ENCODE measurements at places on chromosomes 2 and 18. TPM values are rescaled to one million over a fixed set of nuclear protein-coding genes. Genes with fewer than 3 reads are reported as not detected.

Gene TMEM200C
- polyA plus RNA-seq: 18.2 TPM

Gene ACTG2
- 6.9 TPM for polyA plus RNA-seq

Gene IL1RL1
- not detected for polyA plus RNA-seq

Gene GRP
- polyA plus RNA-seq: not detected

Gene MGAT4A
- 7.4 TPM for polyA plus RNA-seq

Gene AQP12B
- 0.50 TPM for polyA plus RNA-seq

Gene CACNB4
- polyA plus RNA-seq: 0.18 TPM

Gene FBXO41
- 1.0 TPM for polyA plus RNA-seq

Gene SFXN5
- polyA plus RNA-seq: 7.0 TPM

Gene GRHL1
- not detected for polyA plus RNA-seq

Gene OST4
- polyA plus RNA-seq: 779 TPM

GRCh38 chr2:10188211-10188610 lies 65.7 kb downstream of the RRM2 start:
- DNase-seq: no peak
- no peak overlapping the region for H3K27ac ChIP-seq
- H3K36me3 ChIP-seq: no peaks in the 10 kb centered on the region
- H3K4me1 ChIP-seq: no peaks in the 10 kb centered on the region
- H3K4me3 ChIP-seq: no peak overlapping the region
- no peaks in the 10 kb centered on the region for H3K27me3 ChIP-seq

- H3K27me3 ChIP-seq: no peaks in the 10 kb centered on the region
- DNase-seq: no peak
- H3K27ac ChIP-seq: no peak overlapping the region
Observed at GRCh38 chr18:21490748-21491147, 109.8 kb downstream of the ESCO1 start.

GRCh38 chr2:11742702-11743357 lies 3.6 kb upstream of the LPIN1 start:
- H3K4me3 ChIP-seq: no peak overlapping the region
- no peaks in the 10 kb centered on the region for H3K27me3 ChIP-seq
- H3K36me3 ChIP-seq: no peaks in the 10 kb centered on the region
- peak overlapping the region; percentile 71 for H3K27ac ChIP-seq
- H3K4me1 ChIP-seq: peaks cover 33% of the 10 kb centered on the region

DNA sequence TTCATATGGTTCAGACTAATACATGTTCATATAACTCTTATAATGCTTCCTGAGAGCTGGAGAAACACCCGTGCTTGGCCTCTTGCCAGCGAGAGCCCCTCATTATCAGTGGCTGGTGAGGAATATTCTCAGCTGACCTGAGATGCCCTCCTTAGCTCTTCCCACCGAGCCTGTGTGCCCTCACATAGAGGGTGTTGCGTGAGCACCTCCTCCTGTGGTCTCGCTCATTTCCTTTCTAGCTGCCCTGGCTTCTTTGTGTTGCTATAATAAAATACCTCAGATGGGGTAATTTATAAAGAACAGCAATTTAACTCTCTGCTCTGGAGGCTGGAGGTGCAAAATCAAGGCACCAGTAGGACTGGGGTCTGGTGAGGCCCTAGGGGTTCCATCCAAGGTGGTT lies 80.5 kb upstream of the ALKAL2 start:
- H3K27ac ChIP-seq: no peak overlapping the region
- no peaks in the 10 kb centered on the region for H3K27me3 ChIP-seq
- H3K4me3 ChIP-seq: no peak overlapping the region
- no peaks in the 10 kb centered on the region for H3K36me3 ChIP-seq
- H3K4me1 ChIP-seq: no peaks in the 10 kb centered on the region
- no peak for DNase-seq

- peaks cover 8% of the 10 kb centered on the region for H3K4me1 ChIP-seq
- H3K27me3 ChIP-seq: no peaks in the 10 kb centered on the region
- H3K36me3 ChIP-seq: no peaks in the 10 kb centered on the region
- no peak overlapping the region for H3K4me3 ChIP-seq
- no peak for DNase-seq
- no peak overlapping the region for H3K27ac ChIP-seq
Observed at GRCh38 chr2:162928356-162928755, 89.8 kb upstream of the KCNH7 start.

DNA sequence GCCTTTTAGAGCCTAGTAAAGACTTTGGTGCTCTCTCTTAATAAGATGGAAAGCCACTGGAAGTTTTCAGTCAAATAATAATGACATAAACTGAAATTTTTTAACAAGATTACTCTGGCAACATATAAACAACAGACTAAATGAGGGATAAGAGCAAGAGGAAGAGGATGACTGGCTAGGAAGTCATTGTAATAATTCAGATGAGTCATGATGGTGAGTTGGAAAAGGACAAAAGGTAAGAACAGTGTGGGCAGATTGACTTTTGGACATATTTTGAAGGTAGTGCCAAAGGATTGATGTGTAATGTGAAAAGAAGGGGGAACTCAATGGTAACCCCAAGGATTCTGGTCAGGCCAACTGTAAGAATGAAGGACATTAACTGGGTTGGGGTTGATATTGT lies 310.3 kb downstream of the NOL4 start:
- DNase-seq: no peak
- no peak overlapping the region for H3K27ac ChIP-seq
- no peak overlapping the region for H3K4me3 ChIP-seq
- no peaks in the 10 kb centered on the region for H3K27me3 ChIP-seq

- DNase-seq: no peak
- H3K4me1 ChIP-seq: no peaks in the 10 kb centered on the region
- no peaks in the 10 kb centered on the region for H3K27me3 ChIP-seq
- H3K4me3 ChIP-seq: no peak overlapping the region
Observed at GRCh38 chr2:13201924-13202323, 485.2 kb downstream of the TRIB2 start.

GRCh38 chr2:239944694-239945551 lies 80.2 kb downstream of the NDUFA10 start:
- H3K4me3 ChIP-seq: no peak overlapping the region
- H3K4me1 ChIP-seq: no peaks in the 10 kb centered on the region
- no peaks in the 10 kb centered on the region for H3K36me3 ChIP-seq
- peak; percentile 22 for DNase-seq
- H3K27ac ChIP-seq: no peak overlapping the region
- H3K27me3 ChIP-seq: no peaks in the 10 kb centered on the region

GRCh38 chr18:55821219-55821618 lies 233.2 kb upstream of the TCF4 start:
- no peaks in the 10 kb centered on the region for H3K27me3 ChIP-seq
- H3K27ac ChIP-seq: no peak overlapping the region
- H3K4me3 ChIP-seq: no peak overlapping the region
- no peaks in the 10 kb centered on the region for H3K4me1 ChIP-seq

GRCh38 chr2:192634557-192634956 lies 439.8 kb upstream of the TMEFF2 start:
- DNase-seq: no peak
- H3K4me1 ChIP-seq: no peaks in the 10 kb centered on the region
- H3K36me3 ChIP-seq: no peaks in the 10 kb centered on the region
- H3K4me3 ChIP-seq: no peak overlapping the region
- H3K27me3 ChIP-seq: no peaks in the 10 kb centered on the region

- no peak overlapping the region for H3K4me3 ChIP-seq
- H3K27ac ChIP-seq: no peak overlapping the region
- H3K4me1 ChIP-seq: no peaks in the 10 kb centered on the region
- H3K27me3 ChIP-seq: no peaks in the 10 kb centered on the region
Observed at GRCh38 chr2:62089658-62090057, 106.3 kb upstream of the B3GNT2 start.

- H3K27me3 ChIP-seq: peaks cover 16% of the 10 kb centered on the region
- no peak for DNase-seq
- H3K36me3 ChIP-seq: no peaks in the 10 kb centered on the region
- no peak overlapping the region for H3K4me3 ChIP-seq
Observed at GRCh38 chr2:120399889-120400240, 53.9 kb downstream of the INHBB start.

GRCh38 chr2:41928526-41928925 lies 119.3 kb upstream of the PKDCC start:
- no peak overlapping the region for H3K4me3 ChIP-seq
- DNase-seq: no peak
- H3K4me1 ChIP-seq: peaks cover 35% of the 10 kb centered on the region
- no peaks in the 10 kb centered on the region for H3K27me3 ChIP-seq
- H3K27ac ChIP-seq: peak overlapping the region; percentile 59

DNA sequence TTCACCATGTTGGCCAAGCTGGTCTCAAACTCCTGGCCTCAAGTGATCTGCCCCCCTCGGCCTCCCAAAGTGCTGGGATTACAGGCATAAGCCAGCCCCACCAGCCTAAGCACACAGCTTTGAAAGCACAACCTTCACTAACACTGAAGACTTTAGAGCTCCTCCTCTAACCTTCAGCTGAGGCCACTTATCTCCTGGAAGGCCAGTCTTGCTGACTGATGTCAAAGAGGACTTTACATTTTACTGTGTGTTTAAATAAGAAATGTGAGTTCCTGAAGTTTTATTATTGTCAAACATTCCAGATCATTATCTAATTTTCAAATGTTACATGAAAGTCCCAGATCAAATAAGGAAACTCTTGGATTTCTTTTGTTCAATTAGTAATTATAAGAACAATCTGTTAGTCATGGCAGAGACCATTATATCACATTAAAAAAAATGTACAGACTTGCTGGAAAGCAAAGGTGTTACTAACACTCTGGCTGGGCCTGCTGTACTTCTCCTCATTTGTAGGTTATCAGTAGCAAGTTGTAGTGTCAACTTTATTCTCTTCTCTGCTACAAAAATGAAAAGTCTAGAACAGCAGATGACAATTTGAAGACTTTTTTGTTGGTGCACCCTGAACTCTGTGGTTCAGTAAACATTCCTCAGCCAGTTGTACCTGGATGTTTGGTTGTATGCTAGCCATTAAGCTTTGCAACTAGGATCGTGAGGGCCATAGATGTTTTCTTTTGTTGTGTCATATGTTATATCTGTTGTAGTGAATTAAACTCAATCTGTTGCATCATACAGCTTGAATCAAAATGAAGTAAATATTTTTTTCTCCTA lies 80.0 kb downstream of the AOX1 start:
- H3K27ac ChIP-seq: no peak overlapping the region
- no peak overlapping the region for H3K4me3 ChIP-seq
- no peaks in the 10 kb centered on the region for H3K4me1 ChIP-seq

- H3K27ac ChIP-seq: no peak overlapping the region
- no peaks in the 10 kb centered on the region for H3K4me1 ChIP-seq
- DNase-seq: no peak
- no peak overlapping the region for H3K4me3 ChIP-seq
Observed at GRCh38 chr2:182496596-182496995, 69.8 kb upstream of the PDE1A start.

- H3K4me1 ChIP-seq: no peaks in the 10 kb centered on the region
- no peak overlapping the region for H3K27ac ChIP-seq
- no peak for DNase-seq
Observed at GRCh38 chr18:48639772-48640432, 101.1 kb downstream of the CTIF start.

- no peaks in the 10 kb centered on the region for H3K27me3 ChIP-seq
- H3K4me3 ChIP-seq: no peak overlapping the region
- DNase-seq: no peak
- H3K4me1 ChIP-seq: peaks cover 36% of the 10 kb centered on the region
Observed at GRCh38 chr2:105416156-105416555, 17.3 kb upstream of the FHL2 start.

- H3K4me3 ChIP-seq: no peak overlapping the region
- DNase-seq: no peak
- peaks cover 45% of the 10 kb centered on the region for H3K27me3 ChIP-seq
- no peaks in the 10 kb centered on the region for H3K36me3 ChIP-seq
Observed at GRCh38 chr2:26184121-26184520, 11.2 kb downstream of the GAREM2 start.

DNA sequence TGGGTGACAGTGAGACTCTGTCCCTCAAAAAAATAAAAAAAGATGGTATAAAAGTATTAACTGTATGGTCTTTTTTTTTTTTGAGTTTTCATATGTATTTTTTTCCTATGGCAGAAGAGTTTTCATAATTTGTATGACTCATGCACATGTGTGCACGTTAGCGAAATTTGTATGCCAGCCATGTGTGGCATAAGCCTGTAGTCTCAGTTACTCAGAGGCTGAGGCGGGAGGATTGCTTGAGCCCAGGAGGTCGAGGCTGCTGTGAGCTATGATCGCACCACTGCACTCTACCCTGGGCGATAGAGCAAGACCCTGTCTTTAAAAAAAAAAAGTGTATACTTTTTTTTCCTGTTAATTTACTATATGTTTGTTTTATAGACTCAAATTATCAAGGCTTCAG lies 160.8 kb downstream of the TGIF1 start:
- no peaks in the 10 kb centered on the region for H3K36me3 ChIP-seq
- H3K4me3 ChIP-seq: no peak overlapping the region
- H3K27me3 ChIP-seq: no peaks in the 10 kb centered on the region
- DNase-seq: peak; percentile 29
- H3K27ac ChIP-seq: no peak overlapping the region

DNA sequence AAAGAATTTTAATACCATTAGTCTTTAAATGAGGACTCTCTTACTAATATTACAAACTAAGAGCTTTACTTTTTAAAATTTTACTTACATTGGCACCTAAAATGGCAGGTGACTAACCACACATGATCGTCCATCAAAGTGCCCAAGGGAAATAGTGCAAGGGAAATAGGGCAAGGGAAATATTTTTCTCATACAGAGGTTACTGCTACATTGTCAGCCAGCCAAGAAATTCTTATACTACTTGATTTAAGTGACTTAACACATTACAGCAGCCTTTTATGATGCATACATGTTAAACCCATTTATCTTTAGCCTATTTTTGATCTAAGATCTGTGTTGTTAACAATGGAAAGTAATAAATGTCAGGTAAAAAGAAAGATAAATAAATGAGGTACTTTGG lies 587.2 kb upstream of the PKDCC start:
- no peak overlapping the region for H3K27ac ChIP-seq
- no peak for DNase-seq
- H3K4me1 ChIP-seq: no peaks in the 10 kb centered on the region
- H3K27me3 ChIP-seq: no peaks in the 10 kb centered on the region

DNA sequence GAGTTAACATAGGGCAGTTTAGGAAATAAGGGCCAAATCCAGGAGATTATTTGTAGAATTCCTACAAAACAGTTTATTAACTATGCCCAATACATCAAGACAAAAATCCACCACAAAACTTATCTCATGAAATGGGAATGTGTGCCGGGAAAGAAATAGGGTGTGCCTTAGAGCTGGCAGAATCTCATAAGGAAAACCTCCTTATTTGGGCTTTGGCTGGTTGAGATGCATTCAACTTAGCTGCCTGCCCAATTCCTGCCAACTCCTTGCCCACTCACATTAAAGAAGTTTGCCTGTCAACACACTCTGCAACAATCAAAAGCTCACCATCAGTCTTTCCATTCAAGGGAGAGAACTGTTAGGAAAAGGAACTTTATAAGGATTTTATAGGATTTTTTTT lies 500.6 kb downstream of the SATB2 start:
- DNase-seq: no peak
- no peaks in the 10 kb centered on the region for H3K4me1 ChIP-seq
- H3K27me3 ChIP-seq: no peaks in the 10 kb centered on the region
- H3K27ac ChIP-seq: no peak overlapping the region
- H3K36me3 ChIP-seq: no peaks in the 10 kb centered on the region
- H3K4me3 ChIP-seq: no peak overlapping the region

- no peaks in the 10 kb centered on the region for H3K27me3 ChIP-seq
- DNase-seq: no peak
- no peak overlapping the region for H3K4me3 ChIP-seq
- no peak overlapping the region for H3K27ac ChIP-seq
- no peaks in the 10 kb centered on the region for H3K4me1 ChIP-seq
Observed at GRCh38 chr2:64837925-64838641, 151.1 kb upstream of the SLC1A4 start.

GRCh38 chr2:201904538-201905420 lies 98.4 kb downstream of the CDK15 start:
- no peak overlapping the region for H3K4me3 ChIP-seq
- H3K4me1 ChIP-seq: peaks cover 3% of the 10 kb centered on the region
- H3K27ac ChIP-seq: no peak overlapping the region

GRCh38 chr18:7696780-7697179 lies 129.7 kb downstream of the PTPRM start:
- H3K27me3 ChIP-seq: no peaks in the 10 kb centered on the region
- no peak for DNase-seq
- no peak overlapping the region for H3K27ac ChIP-seq
- no peak overlapping the region for H3K4me3 ChIP-seq
- no peaks in the 10 kb centered on the region for H3K36me3 ChIP-seq
